Breast epithelium (tissue), 4 donors: ENCODE measurements at places on chromosomes 4 and X.

GRCh38 chrX:106300239-106300638 is 132.1 kb downstream of the PWWP3B start:
- H3K36me3 ChIP-seq = no peaks in the 10 kb centered on the region
- no peak overlapping the region for H3K4me3 ChIP-seq
- no peak for DNase-seq
- H3K27ac ChIP-seq = no peak overlapping the region

GRCh38 chrX:135421932-135422809 is at the start of gene SMIM10L2A:
SMIM10L2A (plus strand) TSS chrX:135421944; CDS start chrX:135422132, 188 bp downstream.
- H3K4me3 ChIP-seq = peak within 1 kb of the TSS; percentile 39
- H3K27ac ChIP-seq = peak within 1 kb of the TSS; percentile 34
- DNase-seq = no peak

DNA sequence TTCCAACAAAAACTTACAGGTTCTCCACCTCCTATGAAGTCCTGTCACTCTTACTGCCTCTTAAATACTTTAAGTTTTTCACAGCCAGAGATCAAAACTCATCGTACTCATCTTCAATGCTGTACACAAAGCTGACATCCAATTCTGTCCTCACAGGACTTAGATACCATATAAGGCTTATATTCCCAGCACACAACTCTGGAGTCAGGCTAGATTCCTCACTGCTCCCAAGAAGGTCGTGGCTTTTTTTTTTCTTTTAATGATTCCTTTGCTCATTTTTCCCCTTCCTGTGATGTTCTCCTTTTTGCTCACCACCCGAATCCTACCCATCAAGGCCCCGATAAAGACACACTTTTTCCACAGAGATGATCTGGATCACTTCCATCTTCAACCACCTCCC is 914 bp downstream of the TRAPPC2 start:
- H3K27ac ChIP-seq = peak overlapping the region; percentile 96
- peak overlapping the region; percentile 68 for H3K4me3 ChIP-seq
- no peaks in the 10 kb centered on the region for H3K4me1 ChIP-seq
- H3K36me3 ChIP-seq = no peaks in the 10 kb centered on the region
- DNase-seq = no peak

GRCh38 chr4:17787315-17787714 is 5.9 kb upstream of the FAM184B start:
- no peak for DNase-seq
- no peaks in the 10 kb centered on the region for H3K36me3 ChIP-seq
- H3K4me1 ChIP-seq = no peaks in the 10 kb centered on the region

DNA sequence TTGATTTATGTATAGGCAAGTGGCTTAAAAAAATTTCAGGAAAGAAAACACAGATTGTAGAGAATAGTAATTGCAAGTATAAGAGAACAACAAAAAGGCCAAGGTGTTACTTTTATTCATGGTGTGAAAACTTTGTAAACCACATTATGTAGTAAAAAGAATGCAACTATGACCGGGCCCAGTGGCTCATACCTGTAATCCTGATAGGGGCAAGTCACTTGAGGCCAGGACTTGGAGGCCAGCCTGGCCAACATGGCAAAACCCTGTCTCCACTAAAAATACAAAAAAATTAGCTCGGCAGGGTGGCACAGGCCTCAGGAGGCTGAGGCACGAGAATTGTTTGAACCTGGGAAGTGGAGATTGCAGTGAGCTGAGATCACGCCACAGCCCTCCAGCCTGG is 131.7 kb downstream of the DCK start:
- H3K27ac ChIP-seq = no peak overlapping the region
- no peak overlapping the region for H3K4me3 ChIP-seq

GRCh38 chr4:2795300-2795892 is 2.5 kb downstream of the SH3BP2 start:
- DNase-seq = no peak
- no peaks in the 10 kb centered on the region for H3K36me3 ChIP-seq
- H3K27me3 ChIP-seq = no peaks in the 10 kb centered on the region
- H3K4me1 ChIP-seq = peaks cover 27% of the 10 kb centered on the region
- H3K4me3 ChIP-seq = no peak overlapping the region

GRCh38 chr4:146243141-146243882 is 29.0 kb downstream of the REELD1 start:
- DNase-seq = no peak
- H3K4me1 ChIP-seq = no peaks in the 10 kb centered on the region
- no peaks in the 10 kb centered on the region for H3K36me3 ChIP-seq
- no peaks in the 10 kb centered on the region for H3K27me3 ChIP-seq
- H3K27ac ChIP-seq = peak overlapping the region; percentile 65
- peak overlapping the region; percentile 22 for H3K4me3 ChIP-seq

GRCh38 chr4:140448830-140449229 is 21.4 kb upstream of the CLGN start:
- H3K4me1 ChIP-seq = no peaks in the 10 kb centered on the region
- no peak overlapping the region for H3K4me3 ChIP-seq
- no peaks in the 10 kb centered on the region for H3K27me3 ChIP-seq
- no peaks in the 10 kb centered on the region for H3K36me3 ChIP-seq
- H3K27ac ChIP-seq = no peak overlapping the region
- DNase-seq = no peak

GRCh38 chr4:164949448-164950143 is 27.9 kb downstream of the TRIM61 start:
- no peak for DNase-seq
- no peaks in the 10 kb centered on the region for H3K36me3 ChIP-seq
- no peak overlapping the region for H3K27ac ChIP-seq
- H3K4me3 ChIP-seq = no peak overlapping the region

GRCh38 chr4:75673959-75674328 is 733 bp upstream of the G3BP2 start:
- no peaks in the 10 kb centered on the region for H3K27me3 ChIP-seq
- peak overlapping the region; percentile 97 for H3K27ac ChIP-seq
- DNase-seq = no peak
- no peaks in the 10 kb centered on the region for H3K4me1 ChIP-seq
- H3K4me3 ChIP-seq = peak overlapping the region; percentile 75

- no peaks in the 10 kb centered on the region for H3K36me3 ChIP-seq
- no peak overlapping the region for H3K27ac ChIP-seq
- DNase-seq = no peak
- H3K4me3 ChIP-seq = no peak overlapping the region
- no peaks in the 10 kb centered on the region for H3K4me1 ChIP-seq
Observed at GRCh38 chrX:153245288-153245731, 66.2 kb downstream of the MAGEA1 start.

- DNase-seq = peak; percentile 46
- no peaks in the 10 kb centered on the region for H3K36me3 ChIP-seq
- no peak overlapping the region for H3K27ac ChIP-seq
- H3K4me3 ChIP-seq = no peak overlapping the region
Observed at GRCh38 chrX:74382613-74383012, 38.7 kb upstream of the SLC16A2 start.

GRCh38 chr4:170008371-170008770 is 17.8 kb downstream of the MFAP3L start:
- no peaks in the 10 kb centered on the region for H3K36me3 ChIP-seq
- no peak overlapping the region for H3K4me3 ChIP-seq
- H3K4me1 ChIP-seq = no peaks in the 10 kb centered on the region
- no peaks in the 10 kb centered on the region for H3K27me3 ChIP-seq

- H3K4me1 ChIP-seq = no peaks in the 10 kb centered on the region
- no peaks in the 10 kb centered on the region for H3K36me3 ChIP-seq
- H3K27me3 ChIP-seq = peaks cover 44% of the 10 kb centered on the region
- H3K4me3 ChIP-seq = no peak overlapping the region
- no peak for DNase-seq
Observed at GRCh38 chrX:39156051-39156450, 354.8 kb downstream of the MID1IP1 start.

GRCh38 chr4:57211131-57211530 is 100.9 kb upstream of the IGFBP7 start:
- no peak overlapping the region for H3K27ac ChIP-seq
- H3K27me3 ChIP-seq = no peaks in the 10 kb centered on the region
- H3K36me3 ChIP-seq = no peaks in the 10 kb centered on the region
- H3K4me3 ChIP-seq = no peak overlapping the region
- no peaks in the 10 kb centered on the region for H3K4me1 ChIP-seq

GRCh38 chr4:46073778-46074177 is 50.1 kb downstream of the GABRG1 start:
- no peak for DNase-seq
- no peak overlapping the region for H3K27ac ChIP-seq
- H3K36me3 ChIP-seq = no peaks in the 10 kb centered on the region
- H3K4me1 ChIP-seq = no peaks in the 10 kb centered on the region
- no peaks in the 10 kb centered on the region for H3K27me3 ChIP-seq
- H3K4me3 ChIP-seq = no peak overlapping the region

- no peak overlapping the region for H3K4me3 ChIP-seq
- no peak for DNase-seq
- H3K27ac ChIP-seq = no peak overlapping the region
- no peaks in the 10 kb centered on the region for H3K4me1 ChIP-seq
- no peaks in the 10 kb centered on the region for H3K27me3 ChIP-seq
Observed at GRCh38 chr4:159281771-159282170, 178.9 kb downstream of the RAPGEF2 start.

- no peaks in the 10 kb centered on the region for H3K36me3 ChIP-seq
- H3K27me3 ChIP-seq = no peaks in the 10 kb centered on the region
- H3K4me1 ChIP-seq = no peaks in the 10 kb centered on the region
- H3K27ac ChIP-seq = no peak overlapping the region
- no peak for DNase-seq
- H3K4me3 ChIP-seq = no peak overlapping the region
Observed at GRCh38 chr4:165516281-165516833, 137.5 kb downstream of the CPE start.
